ENCODE measurements at places on chromosomes 12 and 14. TPM values are rescaled to one million over a fixed set of nuclear protein-coding genes. Genes with fewer than 3 reads are reported as not detected.

GRCh38 chr12:22116376-22116775 is 70.4 kb downstream of the CMAS start:
- no peak for ATAC-seq

DNA sequence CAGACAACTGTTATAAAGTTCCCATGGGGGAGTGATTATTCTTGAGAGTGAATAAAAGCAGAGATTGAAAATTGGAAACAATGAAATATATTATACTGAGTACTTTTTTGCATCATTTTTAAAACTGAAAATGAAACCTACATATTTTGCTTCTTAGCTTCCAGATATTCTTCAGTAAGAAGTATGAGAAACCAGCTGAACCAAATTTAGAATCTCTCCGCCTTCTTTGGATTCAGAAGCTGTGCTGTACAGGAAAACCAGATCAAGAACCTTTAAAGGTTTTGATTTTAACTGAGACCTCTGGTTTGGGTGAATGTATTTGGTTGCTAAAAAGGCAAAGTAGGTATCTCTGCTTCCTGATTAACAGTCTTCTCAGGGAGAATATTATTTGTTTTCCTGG is 109.4 kb downstream of the AKAP6 start:
- ATAC-seq = no peak

DNA sequence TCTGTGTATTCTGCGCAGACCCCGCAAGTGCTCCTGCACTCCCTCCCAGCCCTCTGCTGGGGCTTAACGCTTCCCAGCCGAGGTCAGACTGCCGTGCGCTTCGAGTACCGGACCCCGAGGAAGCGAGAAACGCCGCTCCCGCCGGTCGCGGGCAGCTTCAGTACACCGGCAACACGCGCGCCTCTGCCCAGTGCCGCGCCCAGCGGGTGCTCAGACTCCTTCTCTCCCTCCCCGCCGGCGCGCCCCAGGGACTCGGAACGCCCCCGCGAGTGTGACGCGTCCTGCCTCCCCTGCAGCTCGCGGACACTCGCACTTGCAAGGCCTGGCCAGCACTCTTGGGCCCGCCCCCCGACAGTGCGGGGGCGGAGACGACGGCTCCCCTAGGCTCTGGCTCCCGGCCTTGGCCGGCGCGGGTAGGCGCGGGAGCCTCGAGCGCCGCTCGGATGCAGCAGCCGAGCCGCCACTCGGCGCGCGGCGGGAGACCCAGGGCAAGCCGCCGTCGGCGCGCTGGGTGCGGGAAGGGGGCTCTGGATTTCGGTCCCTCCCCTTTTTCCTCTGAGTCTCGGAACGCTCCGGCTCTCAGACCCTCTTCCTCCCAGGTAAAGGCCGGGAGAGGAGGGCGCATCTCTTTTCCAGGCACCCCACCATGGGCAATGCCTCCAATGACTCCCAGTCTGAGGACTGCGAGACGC is at the start of gene PTGER2:
PTGER2 (plus strand) TSS at position 410 of the 692 bp plus-strand sequence; CDS start at position 647, 237 bp downstream.
- ATAC-seq = peak; percentile 78

The SIRT4 gene
- total RNA-seq = 4.1 TPM

The CRIP1 gene
- 358 TPM for total RNA-seq

The SOAT2 gene
- 1.1 TPM for total RNA-seq

All from activated T-helper 17 cell treated with anti-CD3 and anti-CD28 coated beads, Interleukin-2, amount 50 U/mL, for 72 hours (primary cell).